Brain (organoid and tissue), 16 donors: ENCODE measurements at places on chromosomes 4 and X. TPM values are rescaled to one million over a fixed set of nuclear protein-coding genes. Genes with fewer than 3 reads are reported as not detected.

The PHOX2B gene
- not detected for polyA plus RNA-seq

The CABS1 gene
- polyA plus RNA-seq = not detected

The COL4A5 gene
- polyA plus RNA-seq = 15.1 TPM

The RAB40A gene
- polyA plus RNA-seq = 0.42 TPM

The CACNA1F gene
- polyA plus RNA-seq = 1.4 TPM

The BMPR1B gene
- polyA plus RNA-seq = 1.1 TPM

The LIMCH1 gene
- polyA plus RNA-seq = 28.2 TPM

The ZDHHC15 gene
- polyA plus RNA-seq = 3.3 TPM

The AWAT2 gene
- polyA plus RNA-seq = not detected

The ASB12 gene
- polyA plus RNA-seq = not detected

The GPR82 gene
- polyA plus RNA-seq = not detected

The PAGE5 gene
- polyA plus RNA-seq = not detected

The OTOP1 gene
- polyA plus RNA-seq = not detected

The GNL3L gene
- polyA plus RNA-seq = 10.2 TPM

The FAM184B gene
- polyA plus RNA-seq = 0.58 TPM

The GAGE12F gene
- polyA plus RNA-seq = not detected
